ENCODE measurements at places on chromosomes 16 and 17. TPM values are rescaled to one million over a fixed set of nuclear protein-coding genes. Genes with fewer than 3 reads are reported as not detected.
A peak's percentile ranks its signal among the peaks of the same experiment; 100 is the strongest.

COPZ2 gene
- 5.7 TPM for total RNA-seq

- no peaks in the 10 kb centered on the region for H3K36me3 ChIP-seq
- no peak for DNase-seq
- H3K4me1 ChIP-seq = peaks cover 8% of the 10 kb centered on the region
- no peak overlapping the region for H3K27ac ChIP-seq
- peaks cover 27% of the 10 kb centered on the region for H3K27me3 ChIP-seq
Observed at GRCh38 chr17:50891577-50891989, 25.4 kb upstream of the TOB1 start.

GRCh38 chr17:82414548-82415281 lies 3.4 kb upstream of the HEXD start:
- DNase-seq = peak; percentile 68
- no peaks in the 10 kb centered on the region for H3K27me3 ChIP-seq
- no peak overlapping the region for H3K4me3 ChIP-seq
- peaks cover 8% of the 10 kb centered on the region for H3K36me3 ChIP-seq

GRCh38 chr17:48601207-48601538 lies 3.6 kb downstream of the HOXB6 start:
- peaks cover 3% of the 10 kb centered on the region for H3K36me3 ChIP-seq
- DNase-seq = no peak
- no peak overlapping the region for H3K4me3 ChIP-seq
- peaks cover 27% of the 10 kb centered on the region for H3K4me1 ChIP-seq

- no peak for DNase-seq
- no peak overlapping the region for H3K27ac ChIP-seq
- peaks cover 31% of the 10 kb centered on the region for H3K36me3 ChIP-seq
- H3K4me3 ChIP-seq = peak overlapping the region; percentile 82
Observed at GRCh38 chr17:35142467-35142796, 329 bp upstream of the NLE1 start.

DNA sequence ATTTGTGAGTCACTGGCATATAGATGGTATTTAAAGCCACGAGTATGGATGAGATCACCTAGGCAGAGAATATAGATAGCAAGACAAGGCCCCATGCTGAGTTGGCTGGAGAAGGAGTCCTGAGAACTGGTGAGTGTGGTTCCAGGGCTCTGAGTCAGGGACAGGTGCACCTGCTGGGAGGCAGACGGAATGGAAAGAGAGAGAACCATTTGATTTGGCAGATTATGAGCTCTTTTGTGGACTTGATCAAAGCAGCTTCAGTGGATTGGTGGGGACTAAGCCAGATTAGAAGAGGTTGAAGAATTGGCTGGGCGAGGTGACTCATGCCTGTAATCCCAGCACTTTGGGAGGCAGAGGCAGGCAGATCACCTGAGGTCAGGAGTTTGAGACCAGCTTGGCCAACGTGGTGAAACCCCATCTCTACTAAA lies 4.3 kb upstream of the C16orf92 start:
- peaks cover 18% of the 10 kb centered on the region for H3K27me3 ChIP-seq
- H3K36me3 ChIP-seq = no peaks in the 10 kb centered on the region
- no peak overlapping the region for H3K27ac ChIP-seq
- H3K4me3 ChIP-seq = no peak overlapping the region

DNA sequence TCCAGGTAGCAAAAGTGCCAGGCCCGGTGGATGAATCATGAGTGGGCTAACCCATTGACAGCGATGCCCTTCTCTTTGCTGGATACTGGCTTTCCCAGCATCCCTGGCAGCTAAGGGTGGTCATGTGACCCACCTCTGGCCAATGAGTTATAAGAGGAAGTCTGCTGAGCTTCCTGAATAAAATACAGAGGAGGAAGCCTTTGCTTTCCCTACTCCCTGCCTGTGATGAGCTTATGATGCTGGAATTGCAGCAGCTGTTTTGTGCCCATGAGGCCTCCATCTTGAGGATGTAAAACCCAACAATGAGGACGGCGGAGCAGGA lies 15.0 kb upstream of the ATP2A3 start:
- H3K4me3 ChIP-seq = no peak overlapping the region
- DNase-seq = no peak
- no peak overlapping the region for H3K27ac ChIP-seq
- peaks cover 5% of the 10 kb centered on the region for H3K36me3 ChIP-seq

IKZF3 gene
- total RNA-seq = 18.3 TPM

CMC2 gene
- 136 TPM for total RNA-seq

DNA sequence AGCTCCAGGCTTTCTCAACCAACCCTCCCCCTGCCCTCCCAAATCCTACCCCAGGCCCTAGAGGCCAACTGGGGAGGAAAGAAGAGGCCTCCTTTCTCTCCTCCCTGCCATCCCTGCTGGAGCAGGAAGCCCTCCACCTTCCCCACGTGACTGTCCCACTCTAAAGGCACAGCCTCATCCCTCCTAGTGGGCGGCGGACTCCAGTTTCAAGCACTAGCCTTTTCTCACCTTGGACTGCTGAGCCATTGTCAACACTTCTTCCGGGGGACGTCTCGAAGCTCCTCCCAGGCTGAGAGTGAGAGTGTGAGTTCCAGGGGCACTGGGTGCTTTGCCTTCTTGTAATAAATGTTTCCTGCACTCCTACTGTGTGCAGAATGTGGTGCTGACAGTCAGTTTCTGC lies 21.4 kb upstream of the IRX6 start:
- H3K4me1 ChIP-seq = no peaks in the 10 kb centered on the region
- H3K36me3 ChIP-seq = no peaks in the 10 kb centered on the region
- no peaks in the 10 kb centered on the region for H3K27me3 ChIP-seq
- DNase-seq = no peak
- H3K27ac ChIP-seq = no peak overlapping the region

ITGAD gene
- 0.18 TPM for total RNA-seq
